ENCODE measurements at places on chromosomes 7 and 10.

- DNase-seq: no peak
Measured at GRCh38 chr10:86936661-86937501, 20.5 kb downstream of the MMRN2 start.

DNA sequence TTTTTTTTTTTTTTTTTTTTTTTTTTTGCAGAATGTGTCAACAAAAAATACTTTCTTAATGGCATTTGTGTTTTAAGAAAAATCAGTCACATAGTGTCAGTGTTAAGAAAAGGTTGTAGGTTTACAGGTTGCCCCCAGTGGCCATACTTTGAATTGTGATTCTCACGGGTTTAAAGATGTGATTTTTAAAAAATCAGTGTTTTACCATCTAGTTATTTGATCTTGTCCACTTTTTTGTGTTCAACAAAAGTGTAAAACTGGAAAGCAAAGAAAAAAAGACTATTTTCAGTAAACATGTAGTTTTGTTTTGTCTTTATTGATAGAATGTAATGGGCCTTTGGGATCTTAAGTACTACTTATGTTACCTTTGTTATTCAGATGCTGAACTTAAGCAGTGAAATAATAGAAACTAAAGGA, 25.7 kb downstream of the SUV39H2 start:
- DNase-seq: no peak

- no peak for DNase-seq
Measured at GRCh38 chr10:77899080-77899477, 27.5 kb downstream of the DLG5 start.

- no peak for DNase-seq
Measured at GRCh38 chr7:133207687-133208086, 45.2 kb upstream of the EXOC4 start.

DNA sequence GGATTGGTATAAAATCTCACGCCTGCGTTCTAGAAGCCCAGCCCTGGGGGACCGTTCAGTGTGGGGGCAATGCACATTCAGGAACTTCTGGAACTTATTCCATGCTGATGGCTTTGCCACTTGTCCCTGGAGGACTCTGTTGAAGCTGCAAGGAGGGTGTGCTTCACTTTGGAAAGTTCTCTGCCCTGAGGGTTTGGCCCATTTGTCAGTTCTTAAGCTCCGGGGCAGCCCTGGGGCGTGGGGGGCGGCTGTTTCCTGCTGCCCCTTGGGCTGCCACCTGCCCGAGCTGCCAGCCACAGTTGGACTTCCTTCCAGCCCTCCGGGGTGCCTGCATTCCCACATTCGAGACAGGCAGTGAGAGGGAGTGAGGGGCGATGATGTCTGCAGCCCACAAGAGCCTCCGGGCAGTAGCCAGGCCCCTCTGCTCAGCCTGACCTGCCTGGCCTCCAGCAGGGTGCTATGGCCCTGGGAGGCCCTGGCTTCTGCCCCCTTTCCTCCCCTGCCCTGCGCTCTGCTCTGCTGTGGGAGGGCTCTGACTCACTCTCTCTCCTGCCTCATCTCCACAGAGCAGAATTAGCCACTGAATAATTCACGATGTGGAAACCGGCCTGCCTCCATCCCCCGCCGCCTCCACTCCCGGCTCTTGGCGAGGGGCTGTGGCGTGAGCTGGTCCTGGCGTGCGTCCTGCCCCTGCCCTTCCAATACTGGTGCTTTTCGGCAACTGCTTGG, 1.9 kb downstream of the TTYH3 start:
- no peak for DNase-seq

GRCh38 chr10:102775201-102775934, 31.6 kb downstream of the WBP1L start:
- DNase-seq: no peak

DNA sequence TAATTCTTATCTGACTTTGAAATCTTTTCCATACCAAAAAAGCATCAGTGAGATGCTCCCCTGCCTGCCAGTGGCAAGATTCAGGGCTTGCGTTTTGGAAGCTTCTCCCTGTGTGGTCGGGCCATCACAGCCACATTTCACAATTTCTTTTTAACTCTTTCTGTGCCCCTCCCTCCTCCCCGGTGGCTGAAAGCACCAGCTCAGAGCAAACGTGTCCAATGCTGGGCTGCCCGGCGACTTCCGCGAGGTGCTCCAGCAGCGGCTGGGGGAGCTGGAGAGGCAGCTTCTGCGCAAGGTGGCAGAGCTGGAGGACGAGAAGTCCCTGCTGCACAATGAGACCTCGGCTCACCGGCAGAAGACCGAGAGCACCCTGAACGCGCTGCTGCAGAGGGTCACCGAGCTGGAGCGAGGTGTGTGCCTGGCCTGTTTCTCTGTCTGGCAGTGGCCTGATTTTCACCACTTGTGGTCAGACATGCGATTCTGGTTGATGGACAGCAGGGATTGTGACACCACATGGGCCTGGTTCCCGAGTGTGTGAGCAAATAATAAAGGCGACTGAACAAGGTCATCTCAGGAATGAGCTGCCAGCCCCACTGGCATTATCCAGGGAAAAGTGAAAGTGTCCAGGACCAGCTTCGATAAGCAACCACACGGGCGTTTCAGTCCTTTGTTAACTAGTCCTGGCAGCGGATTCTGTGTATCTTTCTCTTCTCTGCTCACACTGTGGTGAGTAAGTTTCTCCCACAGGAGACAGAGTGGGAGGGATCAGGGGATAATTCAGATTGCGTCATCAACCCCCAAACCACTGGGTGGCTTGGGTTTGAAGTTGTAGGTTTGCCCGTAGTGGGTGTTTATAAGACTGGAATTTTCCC, 2.6 kb downstream of the NPTX2 start:
- no peak for DNase-seq

DNA sequence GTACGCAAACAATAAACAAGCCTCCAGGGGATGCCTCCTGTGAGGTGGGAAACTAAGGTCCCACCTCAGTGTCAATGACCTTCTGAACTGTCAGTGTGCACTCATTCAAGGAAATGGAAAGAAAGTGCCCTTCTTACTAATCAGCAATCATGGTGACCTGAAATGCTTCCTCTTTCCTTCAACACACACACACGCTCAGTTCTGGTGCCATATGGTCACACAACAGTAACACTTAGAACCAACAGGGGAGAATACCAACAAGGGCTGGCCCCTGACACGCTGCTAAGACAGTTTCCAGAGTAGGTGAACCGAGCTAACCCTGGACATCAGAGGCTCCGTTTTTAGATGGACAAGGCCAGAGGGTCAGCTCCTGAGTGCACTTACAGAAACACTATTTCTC, 42.1 kb upstream of the EFCAB10 start:
- DNase-seq: no peak

DNA sequence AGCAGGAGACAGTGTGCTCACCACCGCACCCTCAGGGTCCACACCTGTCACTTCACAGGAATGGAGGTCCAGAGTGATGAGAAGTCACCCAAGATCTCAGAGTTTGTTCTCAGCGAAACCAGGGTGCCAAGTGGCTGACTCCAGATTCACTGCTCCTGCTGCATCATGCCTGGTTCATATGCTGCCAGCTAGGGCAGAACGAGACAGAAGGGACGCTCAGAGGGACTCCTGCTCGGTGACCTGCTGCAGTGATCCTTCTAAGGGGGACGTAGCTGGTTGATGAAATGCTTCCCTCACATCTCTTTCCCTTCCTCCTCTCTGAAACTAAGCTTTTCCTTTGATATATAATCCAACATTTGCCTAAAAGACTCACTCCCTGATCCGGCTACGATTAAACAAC, 248.5 kb downstream of the SFMBT2 start:
- no peak for DNase-seq

DNA sequence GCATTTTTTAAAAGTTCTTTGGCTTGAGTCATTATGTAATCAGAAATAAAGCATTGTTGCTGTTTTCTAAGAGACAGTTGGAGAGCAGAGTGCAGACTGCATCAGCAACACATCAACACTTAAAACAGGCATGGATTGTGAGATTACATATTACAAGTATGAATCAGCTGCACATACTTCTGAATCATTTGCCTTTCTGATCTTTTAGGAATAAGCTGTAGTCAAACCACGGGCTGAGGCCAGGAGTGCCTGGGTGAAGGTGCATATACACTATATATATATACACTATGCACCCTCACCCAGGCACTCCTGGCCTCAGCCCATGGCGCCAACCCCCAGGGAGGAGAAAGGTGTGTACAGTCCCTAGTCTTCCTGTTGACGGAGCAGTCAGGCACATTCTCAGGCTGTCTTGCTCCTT, 52.4 kb upstream of the DLX6 start:
- no peak for DNase-seq

DNA sequence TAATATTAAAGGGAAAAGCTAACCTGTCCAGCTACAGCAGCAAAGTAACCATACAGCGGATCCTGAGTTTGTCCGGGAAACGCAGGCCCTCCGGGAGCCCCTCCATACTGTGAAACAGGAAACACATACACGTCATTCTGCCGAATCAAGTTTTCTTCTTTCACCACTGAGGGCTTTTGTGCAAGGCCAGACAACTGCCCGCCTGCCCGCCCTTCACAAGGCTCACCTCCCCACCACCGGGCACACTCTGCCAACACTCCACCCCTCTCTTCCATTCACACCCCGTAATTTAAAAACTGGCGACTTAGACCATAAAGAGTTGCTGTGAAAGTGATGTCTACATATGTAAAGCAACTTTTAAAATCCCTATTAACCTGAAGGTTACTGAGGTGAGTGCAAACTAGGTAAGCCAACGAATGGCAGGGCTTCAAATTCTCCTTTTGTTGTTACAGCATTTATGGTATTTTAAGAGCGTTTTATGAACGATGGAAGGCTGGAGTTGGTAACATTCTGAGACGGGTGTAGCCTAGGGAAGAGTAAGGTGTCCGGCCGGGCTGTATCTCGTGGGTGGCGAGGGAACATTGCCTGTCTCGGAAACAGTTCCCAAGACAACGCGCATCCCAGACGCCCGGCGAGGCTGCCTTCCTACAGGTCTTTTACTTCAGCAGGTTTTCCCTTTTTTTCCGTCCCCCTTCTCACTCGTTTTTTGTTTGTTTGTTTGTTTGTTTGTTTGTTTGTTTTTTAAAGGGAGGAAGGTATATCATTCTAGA, 817 bp downstream of the SRI start:
- DNase-seq: peak; percentile 3

DNA sequence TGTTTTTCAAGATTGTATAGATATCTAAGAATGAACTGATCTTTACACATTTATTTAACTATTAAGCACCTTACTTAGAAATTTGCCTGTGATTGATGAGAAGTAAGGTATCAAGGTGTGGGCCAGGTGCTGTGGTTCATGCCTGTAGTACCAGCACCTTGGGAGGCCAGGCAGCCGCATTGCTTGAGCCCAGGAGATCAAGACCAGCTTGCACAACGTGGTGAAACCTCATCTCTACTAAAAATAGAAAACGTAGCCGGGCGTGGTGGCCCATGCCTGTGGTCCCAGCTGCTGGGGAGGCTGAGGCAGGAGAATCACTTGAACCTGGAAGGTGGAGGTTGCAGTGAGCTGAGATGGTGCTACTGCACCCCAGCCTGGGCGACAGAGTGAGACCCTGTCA, 33.7 kb downstream of the NME8 start:
- no peak for DNase-seq

DNA sequence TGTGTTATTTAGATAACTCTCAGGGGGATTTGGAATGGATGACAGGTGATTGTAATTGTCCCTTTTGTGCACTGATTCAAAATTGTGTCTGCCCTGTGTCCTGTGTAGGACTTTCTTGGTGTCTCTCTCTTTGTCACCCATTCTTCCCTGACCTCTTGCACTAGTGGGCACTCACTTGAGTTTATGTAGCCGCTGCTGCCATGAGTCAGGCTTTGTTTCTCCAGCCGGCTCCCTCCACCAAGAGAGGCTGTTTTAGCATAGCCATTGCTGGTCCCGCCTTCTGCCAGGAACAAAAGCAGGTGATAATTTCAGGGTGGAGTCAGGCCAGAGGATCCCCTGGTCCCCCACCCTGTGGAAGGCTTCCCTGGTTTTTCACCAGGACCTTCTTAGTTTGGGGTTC, 8.4 kb downstream of the COL17A1 start:
- no peak for DNase-seq

DNA sequence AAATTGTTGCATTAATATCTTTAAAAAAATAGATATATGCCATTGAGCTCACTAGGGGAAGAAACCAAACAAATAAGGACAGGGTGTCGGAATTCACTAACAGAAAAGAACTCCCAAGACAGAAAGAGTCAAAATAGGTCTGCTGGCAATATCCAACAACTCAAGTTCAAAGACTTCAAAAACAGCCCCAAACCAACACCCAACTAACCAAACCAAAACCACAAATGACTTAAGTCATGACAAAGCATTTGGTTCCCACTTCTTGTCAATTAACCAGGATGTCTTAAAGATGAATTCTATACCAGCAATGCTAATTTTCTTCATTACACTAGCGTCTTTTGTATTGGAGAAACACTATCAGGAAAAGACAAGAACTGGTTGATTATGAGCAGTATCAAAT, 249.0 kb upstream of the PLXNA4 start:
- DNase-seq: no peak

Data from stimulated activated CD8-positive, alpha-beta memory T cell treated with anti-CD3 and anti-CD28 coated beads, Interleukin-2, amount 100 ng/mL, for 1 hour (primary cell).